ENCODE measurements at places on chromosomes 16 and 17.

DNA sequence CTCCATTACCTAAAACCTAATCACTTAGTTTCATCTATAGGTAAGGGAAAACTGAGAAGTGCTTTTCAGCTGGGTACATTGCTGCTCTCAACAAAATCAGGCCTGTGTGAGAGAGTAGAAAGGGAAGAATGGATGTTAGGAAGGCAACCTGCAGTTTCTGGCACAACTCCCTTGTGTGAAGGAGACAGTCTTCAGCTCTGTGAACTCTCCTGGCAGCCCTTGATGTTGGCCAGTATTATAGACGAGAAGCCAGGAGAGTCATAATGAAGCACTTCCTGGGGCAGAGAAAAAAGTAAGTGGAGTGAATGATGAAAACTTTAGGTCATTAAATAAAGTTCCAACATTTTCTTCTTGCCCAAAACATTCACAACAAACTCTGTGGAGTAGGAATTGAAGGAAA is 260.1 kb downstream of the IRX3 start:
- DNase-seq, result no peak

DNA sequence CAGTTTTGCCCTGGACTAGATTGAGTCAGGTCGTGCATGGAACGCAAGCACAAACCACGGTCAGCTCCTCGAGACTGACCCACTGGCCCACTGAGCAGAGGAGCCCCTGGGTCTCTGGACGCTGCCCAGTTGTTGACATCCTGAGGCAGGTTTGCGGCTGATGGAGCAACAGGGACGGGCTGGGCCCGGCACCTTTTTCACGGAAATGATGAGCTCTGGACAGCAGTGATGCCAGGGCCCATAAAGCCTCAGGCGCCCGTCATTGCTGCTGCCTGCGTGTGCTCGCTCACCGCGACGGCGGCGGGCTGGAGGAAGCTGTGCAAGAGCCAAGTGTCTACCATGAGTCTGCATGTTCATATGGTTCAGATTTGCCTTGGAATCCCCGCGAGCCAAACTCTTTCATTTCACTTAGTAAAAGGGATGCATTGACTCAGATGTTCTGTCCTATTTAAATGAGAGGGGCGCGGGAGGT is 30.8 kb upstream of the CRISPLD2 start:
- DNase-seq, result no peak

- no peak for DNase-seq
Measured at GRCh38 chr17:38509772-38510420, 81.6 kb downstream of the ARHGAP23 start.

- no peak for DNase-seq
Measured at GRCh38 chr17:71360301-71360700, 760.5 kb upstream of the SOX9 start.
